Mesothelial cell of epicardium (in vitro differentiated cells): ENCODE measurements at places on chromosomes 6 and 20.

GRCh38 chr6:32462609-32463008, 22.9 kb downstream of the HLA-DRA start:
- no peak for DNase-seq

DNA sequence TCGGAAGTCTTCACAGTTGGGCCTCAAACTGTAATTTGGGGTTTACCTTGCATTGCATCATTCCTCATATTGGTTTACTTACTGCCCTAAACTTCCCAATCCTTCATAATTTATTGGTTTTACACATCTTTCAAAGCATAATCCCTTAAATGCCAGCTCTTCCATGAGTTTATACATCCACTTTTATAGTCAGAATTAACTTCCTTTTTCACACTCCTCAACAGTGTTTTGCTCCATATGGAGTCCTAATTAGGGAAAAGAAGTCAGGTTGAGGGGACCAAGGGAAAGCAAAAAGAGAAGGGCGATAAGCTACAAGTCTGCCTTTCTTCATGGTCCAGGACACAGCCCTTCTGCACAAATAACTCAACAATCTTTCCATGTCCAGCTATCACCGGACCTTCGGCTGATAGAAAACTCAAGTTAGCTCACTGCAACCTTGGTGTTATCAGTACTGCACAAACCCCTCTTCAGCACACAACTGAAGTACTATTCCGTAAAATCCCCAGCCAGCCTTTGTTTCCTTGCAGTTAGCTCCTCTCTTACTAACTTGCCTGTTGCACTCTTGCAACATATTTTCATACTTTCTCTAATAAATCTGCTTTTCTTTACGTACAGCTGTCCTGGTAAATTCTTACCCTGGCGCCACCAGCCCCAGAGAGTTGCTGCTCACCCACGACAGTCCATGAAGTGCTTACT, 2.0 kb downstream of the EEF1E1 start:
- no peak for DNase-seq

- no peak for DNase-seq
Measured at GRCh38 chr6:149157126-149157525, 160.4 kb upstream of the TAB2 start.

GRCh38 chr6:40671001-40671693, 84.0 kb upstream of the LRFN2 start:
- no peak for DNase-seq

DNA sequence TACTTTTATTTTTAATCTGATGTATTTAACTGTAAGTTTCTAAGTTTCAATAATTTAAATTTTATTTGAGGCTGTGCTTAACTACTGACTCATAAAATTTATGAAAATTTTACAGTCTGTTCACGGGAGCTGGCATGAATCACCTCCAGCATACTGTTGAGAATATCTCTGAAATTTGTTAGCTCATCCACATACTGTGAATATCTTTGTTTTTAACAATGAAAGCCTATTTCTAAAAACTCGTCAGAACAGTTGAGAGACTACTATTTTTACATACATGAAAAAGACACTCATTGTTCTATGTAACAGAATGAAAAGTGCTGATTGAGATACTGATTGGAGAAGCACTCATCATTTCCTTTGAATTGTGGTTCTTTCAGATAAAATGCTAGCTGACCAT, 749.3 kb downstream of the TENT5A start:
- DNase-seq: no peak

- DNase-seq: no peak
Measured at GRCh38 chr20:14984768-14985622, 647.6 kb upstream of the FLRT3 start.

GRCh38 chr20:10802236-10802635, 128.4 kb upstream of the JAG1 start:
- DNase-seq: no peak

DNA sequence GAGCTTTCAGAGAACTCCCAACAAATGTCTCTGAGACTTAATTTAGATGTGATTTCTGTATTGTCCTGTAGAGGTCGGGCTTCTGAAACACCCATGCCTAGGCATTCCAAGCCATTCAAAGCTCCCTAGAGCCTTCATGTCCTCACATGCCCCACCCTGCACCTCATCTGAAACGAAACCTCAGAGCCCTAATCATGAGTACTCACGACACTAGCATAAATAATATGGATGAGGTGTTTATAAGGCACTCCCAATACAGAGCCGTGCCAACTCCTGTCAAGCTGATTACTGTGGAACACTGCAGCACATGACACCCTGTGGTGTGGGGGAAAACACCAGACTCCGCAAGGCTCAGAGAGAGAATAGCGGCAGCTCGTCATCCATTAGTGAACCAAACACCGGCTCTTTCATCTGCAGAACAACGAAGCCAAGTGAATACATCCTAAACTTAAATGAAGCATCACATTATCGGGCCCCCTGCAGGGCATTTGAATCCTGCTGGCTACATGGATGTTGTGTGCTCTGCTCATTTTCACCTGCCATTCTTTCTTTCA, 83.8 kb downstream of the FNDC1 start:
- DNase-seq: no peak

DNA sequence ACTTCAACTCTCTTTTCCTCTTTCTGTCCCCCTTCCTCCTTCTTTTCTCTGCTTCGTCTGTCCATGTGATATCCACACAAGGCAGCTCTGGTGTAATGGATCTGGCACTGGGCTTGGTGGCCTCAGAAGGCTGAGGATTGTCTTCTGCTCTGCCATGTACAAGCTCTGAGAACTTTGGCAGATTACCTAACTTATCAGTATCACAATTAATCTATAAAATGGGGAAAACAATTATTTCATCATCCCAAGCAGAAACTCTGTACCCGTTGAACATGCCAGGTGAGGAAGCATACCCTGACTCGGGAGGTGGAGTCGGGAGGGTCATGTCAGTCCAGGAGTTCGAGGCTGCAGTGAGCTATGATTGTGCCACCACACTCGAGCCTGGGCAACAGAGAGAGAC, 10.6 kb downstream of the RNF144B start:
- DNase-seq: no peak

DNA sequence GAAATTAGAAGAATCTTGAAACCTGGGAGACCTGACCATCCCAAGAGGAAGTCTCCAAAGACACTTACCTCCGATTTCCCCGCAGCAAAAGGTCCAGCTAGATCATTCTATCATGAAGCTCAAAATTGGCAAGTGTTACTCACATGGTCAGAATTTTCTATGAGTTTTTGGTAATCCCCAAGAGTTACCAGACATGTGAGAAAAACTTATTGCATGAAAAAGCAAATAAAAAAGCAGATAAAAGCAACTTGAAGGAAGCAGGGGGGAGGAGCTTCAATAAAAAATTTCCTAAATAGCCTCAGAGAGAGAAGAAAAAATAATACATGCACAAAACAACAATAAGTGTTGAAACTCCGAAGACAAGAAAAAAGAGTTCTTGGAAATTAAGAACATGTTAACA, 27.3 kb downstream of the VNN1 start:
- no peak for DNase-seq

- DNase-seq: no peak
Measured at GRCh38 chr6:149234051-149234962, 83.2 kb upstream of the TAB2 start.

GRCh38 chr6:50959081-50959641, 140.5 kb downstream of the TFAP2B start:
- no peak for DNase-seq

- DNase-seq: peak; percentile 36
Measured at GRCh38 chr6:170093658-170094596, 197.0 kb downstream of the DLL1 start.

- no peak for DNase-seq
Measured at GRCh38 chr6:39007575-39007974, 41.0 kb upstream of the GLP1R start.

DNA sequence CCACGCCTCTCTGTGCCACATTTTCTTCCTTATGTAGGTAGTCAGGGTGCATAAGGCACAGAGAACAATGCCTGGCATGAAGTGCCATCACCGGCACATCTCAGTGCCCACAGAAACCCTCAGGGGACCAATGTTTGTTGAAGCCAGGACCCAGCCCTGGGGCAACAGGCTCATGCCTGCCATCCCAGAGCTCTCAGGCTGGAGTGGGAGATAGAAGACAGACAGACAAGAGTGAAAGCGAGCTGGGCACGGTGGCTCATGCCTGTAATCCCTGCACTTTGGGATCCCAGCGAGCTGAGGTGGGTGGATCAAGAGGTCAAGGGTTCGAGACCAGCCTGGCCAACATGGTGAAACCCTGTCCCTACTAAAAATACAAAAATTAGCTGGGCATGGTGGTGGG, 13.5 kb downstream of the EFCAB8 start:
- no peak for DNase-seq

DNA sequence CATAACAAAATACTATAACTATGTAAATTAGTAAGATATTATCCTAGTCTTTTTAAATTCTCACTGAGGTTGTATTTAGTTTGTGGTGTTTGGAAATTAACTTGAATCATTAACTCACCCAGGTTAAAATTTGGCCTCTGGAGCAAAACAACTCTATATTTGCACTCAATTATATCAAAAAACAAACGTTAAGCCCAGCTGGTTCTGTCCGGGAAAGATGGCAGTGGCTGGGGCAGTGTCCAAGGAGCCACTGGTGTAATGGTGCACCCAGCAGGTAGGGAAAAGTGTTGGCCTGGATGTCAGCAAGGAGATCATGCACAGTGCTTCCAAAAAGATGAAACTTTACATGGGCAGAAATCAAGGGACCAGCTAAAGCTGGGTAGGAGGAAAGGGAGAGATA, 285.3 kb upstream of the CITED2 start:
- no peak for DNase-seq

DNA sequence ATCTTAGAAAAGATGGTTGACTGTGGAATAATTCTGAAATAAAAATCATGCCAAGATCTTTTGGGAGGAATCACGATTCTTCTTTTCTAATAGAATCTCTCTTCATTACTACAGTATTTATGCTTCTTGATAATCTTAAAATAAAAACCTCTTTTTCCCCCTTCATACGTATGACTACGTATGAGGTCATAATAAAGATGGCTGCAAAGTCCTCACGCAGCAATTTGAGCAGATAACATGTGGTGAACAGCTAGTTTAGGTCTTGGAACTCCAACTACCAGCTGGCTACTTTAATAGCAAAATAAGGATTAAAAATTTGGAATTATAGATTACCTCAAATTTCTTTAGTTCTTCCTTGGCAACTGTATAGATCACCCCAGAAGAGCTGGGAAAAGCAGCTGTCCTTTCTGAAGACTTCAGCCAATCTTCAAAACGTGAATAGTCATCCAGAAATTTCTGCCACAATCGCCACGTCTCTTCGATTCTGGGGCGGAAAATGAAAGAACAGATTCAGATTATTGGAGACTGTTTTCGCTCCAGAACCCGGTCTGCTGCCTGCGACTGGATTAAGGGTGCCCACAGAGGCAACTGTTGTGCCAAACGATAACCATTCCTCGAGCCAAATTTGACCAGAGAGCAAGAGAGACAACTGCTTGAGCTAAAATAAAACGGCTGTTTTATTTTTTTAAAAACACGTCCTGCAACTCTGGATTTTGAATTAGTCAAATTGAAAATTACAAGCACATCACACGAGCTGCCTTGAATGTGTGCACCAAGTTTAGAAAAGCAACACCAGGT, 347.3 kb downstream of the ESR1 start:
- no peak for DNase-seq

- DNase-seq: no peak
Measured at GRCh38 chr20:19767070-19767469, 9.0 kb downstream of the RIN2 start.

DNA sequence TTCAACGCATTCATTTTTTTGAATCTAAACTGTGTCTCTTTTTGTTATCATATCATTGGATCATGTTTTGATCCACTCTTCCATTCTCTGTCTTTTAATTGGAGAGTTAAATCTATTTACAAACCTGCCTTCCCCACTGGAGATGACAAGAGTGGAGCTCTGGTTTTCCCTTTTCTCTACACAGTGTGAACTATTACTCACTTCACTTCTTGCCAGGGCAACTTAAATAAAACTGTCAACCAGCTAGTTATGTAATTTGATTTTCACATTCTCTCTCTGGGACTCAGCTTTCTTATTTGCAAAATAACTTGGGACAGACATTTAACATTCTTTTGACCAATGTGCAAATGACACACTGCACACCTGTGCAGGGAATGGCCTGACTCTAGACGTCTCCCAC, 230.8 kb upstream of the CST7 start:
- DNase-seq: no peak

DNA sequence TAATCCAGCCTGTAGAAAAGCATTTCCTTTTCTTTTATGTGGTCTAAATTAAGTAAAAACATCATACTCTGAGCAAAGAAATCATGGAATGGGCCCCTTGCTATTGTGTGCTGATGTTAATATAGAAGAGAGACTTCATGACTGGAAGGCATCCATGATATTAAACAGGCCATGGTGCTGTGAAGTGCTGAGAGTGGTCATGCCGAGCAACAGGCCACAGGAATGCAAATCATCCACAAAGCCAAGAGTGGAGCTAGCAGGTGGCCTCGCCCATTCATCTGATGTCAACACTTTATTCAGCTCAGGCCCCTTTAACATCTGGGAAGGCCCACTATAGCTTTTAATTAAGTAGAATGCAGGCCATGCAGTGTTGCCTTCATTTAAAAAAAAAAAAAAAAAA, 115.2 kb upstream of the HMGCLL1 start:
- DNase-seq: peak; percentile 42

- no peak for DNase-seq
Measured at GRCh38 chr20:20365480-20366161, 2.3 kb upstream of the INSM1 start.

GRCh38 chr6:54198134-54198533, 86.9 kb downstream of the MLIP start:
- no peak for DNase-seq

DNA sequence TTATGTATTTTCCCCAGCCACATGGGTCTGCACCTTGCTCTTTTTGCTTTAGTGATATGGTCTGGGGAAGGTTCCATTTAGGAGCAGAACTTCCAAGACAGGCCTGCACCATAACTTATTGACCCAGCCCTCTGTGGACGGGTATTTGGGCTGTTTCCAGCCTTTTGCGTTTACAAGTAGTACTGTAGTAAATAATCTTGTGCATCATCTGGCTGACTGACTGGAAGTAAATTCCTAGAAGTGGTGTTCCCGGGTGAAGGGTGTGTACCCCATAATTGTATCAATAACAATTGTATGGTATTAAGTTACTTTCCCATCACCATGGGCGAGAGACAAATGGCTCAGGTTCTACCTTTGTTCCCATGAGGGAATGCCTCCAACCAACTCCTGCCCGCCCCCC, 31.6 kb downstream of the SPDEF start:
- no peak for DNase-seq

DNA sequence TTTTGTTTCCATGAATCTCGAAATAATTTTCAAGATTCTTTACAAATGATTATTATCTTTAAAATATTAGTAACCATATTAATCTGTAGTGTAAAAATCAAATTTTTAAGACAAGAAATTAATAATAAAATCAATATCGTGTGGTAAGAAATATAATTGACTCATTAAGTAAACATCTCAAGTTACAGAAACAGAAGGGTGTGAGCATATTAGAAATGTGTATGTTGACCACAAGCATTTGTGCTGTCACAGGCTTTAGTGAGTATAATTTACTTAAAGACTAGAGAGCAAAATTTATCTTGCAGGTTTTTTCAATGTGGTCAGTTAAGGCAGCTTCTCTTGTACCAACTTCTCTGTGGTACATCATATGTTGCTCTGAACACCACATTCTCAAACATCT, 566.5 kb upstream of the IRAK1BP1 start:
- no peak for DNase-seq
